ENCODE measurements at places on chromosomes 11 and 22. TPM values are rescaled to one million over a fixed set of nuclear protein-coding genes. Genes with fewer than 3 reads are reported as not detected.

GRCh38 chr11:2077061-2077802 is 62.0 kb downstream of the IGF2 start:
- peak; percentile 81 for DNase-seq

- no peak for DNase-seq
These were observed 15.9 kb upstream of the POU2AF2 start for GRCh38 chr11:111229604-111230003.

DNA sequence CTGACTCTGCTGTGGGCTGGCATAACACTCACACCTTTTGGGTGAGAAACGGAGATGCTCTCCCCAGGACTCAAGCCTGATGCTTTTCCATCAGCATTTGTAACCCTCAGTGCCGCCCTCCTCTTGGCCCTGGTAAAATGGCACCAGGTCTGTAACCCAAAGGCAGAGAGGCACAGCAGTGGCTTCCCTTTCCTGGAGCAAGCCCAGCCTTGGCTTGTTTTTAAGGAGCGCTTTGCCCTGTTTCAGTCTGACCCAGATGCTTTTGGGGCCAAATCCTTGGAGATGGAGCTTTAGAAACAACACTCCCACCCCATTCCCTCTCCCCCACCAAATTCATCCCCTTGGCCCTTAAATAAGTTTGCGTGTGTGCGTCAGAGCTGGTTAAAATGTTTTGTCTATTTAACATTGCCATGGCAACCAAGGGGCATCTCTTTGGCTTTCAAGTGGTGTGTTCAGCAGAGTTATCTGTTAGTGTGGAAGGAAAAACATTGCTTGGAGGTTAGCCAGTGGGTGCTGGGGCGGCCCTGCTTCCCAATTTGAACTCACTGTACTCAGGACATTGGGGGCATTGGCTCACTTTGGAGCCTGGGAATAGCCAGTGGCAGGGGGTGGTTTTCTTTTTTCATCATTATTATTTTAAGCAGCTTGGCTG is 134.1 kb downstream of the NAV2 start:
- DNase-seq: no peak

KLHL35 gene
- 12.3 TPM for total RNA-seq

DNA sequence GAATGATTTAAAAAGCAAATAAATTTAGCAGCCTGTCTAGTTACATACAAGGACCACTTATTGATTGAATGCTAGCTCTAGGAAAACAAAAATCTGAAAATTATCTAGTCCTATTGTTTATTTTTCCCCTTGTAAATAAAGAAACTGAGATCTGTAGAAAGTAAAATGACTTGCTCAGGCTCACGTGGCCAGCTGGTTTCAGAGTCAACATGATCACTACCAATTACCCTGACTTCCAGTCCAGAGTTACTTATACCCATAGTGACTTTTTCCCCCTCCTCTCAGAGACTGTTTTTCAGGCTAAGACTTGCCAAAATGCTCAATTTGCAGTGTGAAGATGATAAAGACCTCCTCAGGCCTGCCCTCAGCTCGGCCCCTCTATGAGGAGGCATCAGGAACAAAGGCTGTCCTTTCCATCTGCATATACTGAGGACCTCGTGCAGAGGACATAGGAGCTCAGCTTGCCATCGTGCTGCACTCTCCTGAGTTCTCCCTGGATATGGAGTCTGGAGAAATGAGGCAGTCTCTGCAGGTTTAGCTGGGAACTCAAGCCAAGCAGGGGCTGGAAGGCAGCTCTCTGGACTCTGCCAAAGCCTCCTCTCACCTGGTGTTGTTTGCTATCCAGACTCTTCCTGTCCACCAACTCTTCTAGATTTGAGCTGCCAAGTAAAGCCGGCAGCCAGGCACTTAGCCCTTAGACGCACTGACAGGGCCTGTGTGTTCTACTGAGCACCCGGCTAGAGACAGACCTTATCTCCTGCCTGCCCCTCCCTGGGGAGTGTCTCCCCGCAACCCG is 883.3 kb downstream of the NTM start:
- DNase-seq: no peak

TYR gene
- not detected for total RNA-seq

- DNase-seq: no peak
These were observed 1045.8 kb downstream of the BRD1 start for GRCh38 chr22:48781868-48782267.

DNA sequence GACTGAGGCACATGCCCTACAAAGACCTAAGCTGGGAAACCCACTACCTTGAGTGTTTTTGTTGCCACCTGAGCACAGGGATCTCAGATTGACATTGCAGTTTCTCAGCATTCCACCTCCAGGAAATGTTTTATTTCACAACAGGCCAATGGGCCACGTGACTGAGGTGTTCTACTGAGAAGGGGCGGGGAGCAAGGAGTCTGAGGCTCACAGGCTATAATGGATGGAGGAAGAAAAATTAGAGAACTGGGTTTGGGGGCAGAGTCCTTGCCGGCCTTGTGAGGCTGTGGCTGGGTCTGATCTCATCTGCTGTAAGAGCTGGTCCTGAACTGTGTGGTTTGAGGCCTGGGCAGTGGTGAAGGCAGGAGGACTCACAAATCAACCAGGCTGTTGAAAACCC is 40.7 kb downstream of the ZNF202 start:
- DNase-seq: no peak

GRCh38 chr11:28284196-28284595 is 176.0 kb downstream of the METTL15 start:
- no peak for DNase-seq

GRCh38 chr22:46422896-46423295 is 87.4 kb downstream of the TRMU start:
- DNase-seq: no peak

SCGB1D2 gene
- not detected for total RNA-seq

DNA sequence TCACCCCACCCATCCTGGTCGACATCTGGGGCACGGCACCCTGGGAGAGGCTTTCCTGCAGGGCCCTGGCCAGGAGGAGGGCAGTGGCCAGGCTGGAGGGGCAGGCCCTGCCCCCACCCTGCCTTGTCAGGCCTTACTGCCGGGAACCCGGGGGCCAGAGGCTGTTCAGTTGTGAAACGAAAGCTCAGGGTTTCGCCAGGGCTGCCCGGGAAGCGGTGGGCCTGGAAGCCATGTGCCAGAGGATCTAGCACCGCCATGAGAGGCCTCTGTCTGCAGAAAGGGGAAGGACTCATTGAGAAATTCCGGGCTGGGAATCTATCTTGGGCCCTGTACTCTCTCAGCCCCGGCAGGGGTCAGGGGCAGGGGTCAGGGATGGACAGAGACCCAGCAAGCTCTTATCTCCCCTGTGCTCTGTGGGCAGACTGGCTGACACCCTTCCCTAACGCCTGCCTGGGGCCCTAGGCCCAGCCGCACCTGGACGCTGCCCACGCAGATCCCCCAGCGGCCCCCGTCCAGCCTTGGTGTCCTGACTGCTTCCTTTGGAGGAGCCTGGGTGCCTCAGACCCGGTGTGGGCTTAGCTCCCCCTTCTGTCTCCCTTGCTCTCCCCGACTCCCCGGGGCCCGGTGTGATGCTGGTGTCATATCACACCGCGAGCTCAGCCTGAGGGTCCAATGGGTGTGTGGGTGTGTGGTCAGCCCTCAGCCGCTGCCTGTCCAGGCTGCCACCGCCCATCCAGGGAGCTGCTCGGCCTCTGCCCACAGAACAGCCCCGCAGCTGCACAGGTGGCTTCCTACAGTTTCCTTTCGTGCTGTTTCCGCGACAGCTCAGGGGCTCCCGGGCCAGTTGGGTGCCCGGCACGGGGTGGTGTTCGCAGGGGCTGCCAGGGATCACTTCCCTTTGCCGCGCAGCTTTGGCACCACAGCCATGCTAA is 6.5 kb downstream of the PIM3 start:
- DNase-seq: peak; percentile 18

- no peak for DNase-seq
These were observed 32.5 kb downstream of the ALX4 start for GRCh38 chr11:44277196-44278090.

DNA sequence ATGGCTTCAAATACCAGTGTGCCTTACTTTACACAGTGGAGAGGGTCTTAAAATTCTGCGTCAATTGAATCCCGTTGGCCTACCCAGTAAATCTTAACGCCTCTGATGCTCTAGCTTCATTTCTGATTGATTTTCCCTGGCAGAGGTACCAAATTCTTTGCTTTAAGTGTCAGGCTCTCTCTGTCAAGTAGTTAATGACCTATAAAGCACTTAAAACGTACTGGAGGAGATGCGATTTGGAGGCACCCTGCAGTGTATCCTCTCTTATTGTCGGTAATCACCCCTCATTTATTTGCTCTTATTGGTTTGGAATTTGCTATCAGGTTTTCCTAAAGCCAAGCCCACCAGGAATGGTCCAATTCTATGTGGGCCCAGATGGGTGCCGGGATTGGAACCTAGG is 59.2 kb downstream of the NFAM1 start:
- DNase-seq: no peak

DNA sequence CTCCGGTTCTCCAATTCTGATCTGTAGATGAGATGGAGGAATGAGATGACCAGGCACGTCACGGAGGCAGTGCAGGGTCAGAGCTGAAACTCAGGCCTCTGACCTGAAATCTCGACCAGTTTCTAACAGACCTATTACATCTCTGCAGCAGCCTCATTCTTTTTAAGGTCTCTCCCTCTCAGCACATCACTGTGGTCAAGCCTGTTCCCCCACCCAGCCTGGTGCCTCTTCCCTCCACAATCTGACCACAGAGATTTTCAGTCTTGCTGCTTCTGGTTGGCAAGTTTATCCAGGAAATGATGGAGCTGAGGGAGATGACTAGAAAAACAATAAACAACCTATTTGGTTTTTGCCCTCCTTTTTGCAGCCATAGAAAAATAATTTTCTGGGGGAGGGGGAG is 9.5 kb downstream of the GRAMD1B start:
- no peak for DNase-seq

PATE4 gene
- total RNA-seq: not detected

DNA sequence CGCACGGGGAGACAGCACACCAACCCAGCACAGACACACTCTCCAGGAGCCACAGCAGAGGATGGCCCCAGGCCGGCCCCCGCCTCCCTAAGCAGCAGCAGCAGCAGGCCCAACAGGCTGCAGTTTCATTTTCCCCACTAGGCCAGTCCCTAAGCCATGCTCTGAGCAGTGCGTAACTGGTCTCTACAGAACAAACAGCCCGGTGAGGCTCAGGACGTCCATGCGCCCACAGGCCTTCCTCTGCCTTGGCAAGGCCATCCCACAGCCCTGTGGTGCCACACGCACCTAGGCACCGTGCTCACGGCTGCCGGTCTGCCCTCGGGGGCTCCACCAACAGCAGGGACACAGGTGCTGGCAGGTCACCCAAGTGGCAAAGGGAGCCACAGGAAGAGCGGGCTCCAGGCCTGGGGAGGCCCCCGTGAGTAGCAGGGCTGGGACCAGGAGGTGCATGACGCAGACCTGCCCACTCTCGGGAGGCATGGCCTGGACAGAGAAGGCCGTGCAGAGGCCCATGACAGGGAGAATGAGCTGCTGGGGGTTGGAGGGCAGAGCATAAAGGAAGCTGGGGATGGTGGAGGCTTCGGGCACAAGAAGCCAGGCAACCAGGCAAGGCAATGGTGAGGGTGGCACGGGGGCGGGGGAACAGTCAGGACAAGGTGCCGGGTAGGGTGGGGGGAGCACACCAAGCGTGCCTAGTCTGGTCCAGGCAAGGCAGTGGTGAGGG is 1.4 kb upstream of the MOB2 start:
- DNase-seq: no peak

DNA sequence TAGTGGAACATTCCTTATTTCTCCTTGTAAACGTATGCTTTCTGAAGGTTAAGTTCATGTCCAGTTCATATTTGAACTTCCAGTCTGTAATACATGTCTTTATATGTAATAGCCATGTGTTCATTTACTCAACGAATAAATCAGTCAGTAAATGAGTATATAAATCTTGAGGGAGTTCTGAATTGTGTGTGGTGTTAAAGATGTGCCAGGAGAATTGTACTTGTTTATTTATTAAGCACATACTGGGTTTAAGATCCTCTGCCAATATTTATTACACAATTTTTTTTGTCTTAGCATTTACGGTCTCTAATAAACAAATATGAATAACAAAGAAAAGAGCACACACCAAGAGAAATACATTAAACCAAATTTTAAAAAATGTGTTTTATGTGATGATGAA is 26.5 kb upstream of the CLMP start:
- DNase-seq: no peak

OR52N2 gene
- total RNA-seq: not detected

KRTAP5-8 gene
- not detected for total RNA-seq

TNNT3 gene
- not detected for total RNA-seq

DNA sequence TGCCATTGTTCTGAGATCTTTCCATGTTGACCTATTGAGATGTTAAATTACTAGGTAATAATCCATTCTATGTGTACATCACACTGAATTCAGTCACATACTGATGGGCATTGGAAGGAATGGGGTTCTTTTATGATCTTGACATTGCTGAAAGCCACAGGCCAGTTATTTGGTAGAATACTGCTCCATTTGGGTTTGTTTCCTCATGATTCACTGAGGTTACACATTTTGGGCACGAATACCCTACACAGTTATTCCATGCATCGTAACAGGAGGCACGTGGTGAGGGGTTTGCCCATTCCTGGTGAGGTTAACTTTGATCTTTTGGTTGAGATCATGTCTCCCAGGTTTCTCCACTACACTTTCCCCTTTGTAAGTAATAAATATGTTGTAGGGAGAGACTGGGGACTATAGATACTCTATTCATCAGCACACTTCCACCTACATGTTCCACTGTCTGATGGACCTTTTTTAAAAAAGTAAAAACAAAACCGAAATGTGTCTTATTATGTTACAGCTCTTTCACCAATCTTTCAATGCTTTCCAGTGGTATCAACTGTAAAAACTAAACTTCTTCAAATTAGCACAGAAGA is 12.0 kb upstream of the FOLR1 start:
- no peak for DNase-seq

FOLH1 gene
- 0.09 TPM for total RNA-seq

- peak; percentile 88 for DNase-seq
These were observed 12.2 kb downstream of the CBL start for GRCh38 chr11:119218141-119218878.

DNA sequence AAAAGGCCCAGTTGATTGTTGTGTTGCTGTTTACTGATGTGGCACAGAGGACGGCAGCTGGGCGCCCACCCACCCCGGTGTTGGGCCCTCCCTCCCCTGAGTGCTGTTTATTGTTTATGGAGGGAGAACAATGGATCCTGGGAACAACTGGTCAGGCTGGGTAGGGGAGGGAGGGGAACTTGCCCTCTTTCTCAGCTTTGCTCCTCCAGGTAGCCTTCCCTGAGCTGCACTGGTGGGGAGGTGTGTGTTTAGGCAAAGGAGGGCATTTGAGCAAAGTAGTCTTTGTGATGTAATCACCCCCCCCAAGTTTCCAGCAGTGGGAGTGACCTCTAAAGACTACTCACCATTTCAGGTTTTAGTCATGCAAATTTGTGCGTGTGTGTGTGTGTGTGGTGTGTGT is 1035.3 kb downstream of the NTM start:
- no peak for DNase-seq

DNA sequence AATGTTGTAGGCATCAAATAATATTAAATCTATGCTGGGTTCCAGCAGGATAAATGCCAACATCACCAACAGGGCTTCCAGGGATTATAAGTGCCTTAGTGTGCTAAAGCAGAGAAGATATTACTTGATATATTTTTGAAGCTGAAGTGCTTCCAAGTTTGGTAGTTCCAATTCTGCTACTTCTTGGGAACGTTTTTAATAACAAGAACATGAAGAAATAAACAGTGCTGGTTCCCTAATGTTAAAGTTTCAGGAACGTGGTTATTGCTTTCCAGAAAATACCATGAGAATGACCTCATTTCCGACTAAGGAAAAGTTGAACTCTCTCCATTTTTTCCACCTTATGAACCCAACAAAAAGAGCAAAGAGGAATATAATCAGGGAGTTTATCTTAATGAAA is 4.6 kb upstream of the RNF185 start:
- DNase-seq: no peak

SH3BP1 gene
- total RNA-seq: 5.7 TPM

- no peak for DNase-seq
These were observed 2.3 kb downstream of the CXCR5 start for GRCh38 chr11:118885831-118886565.
